ENCODE measurements at places on chromosomes 13 and 19.

GRCh38 chr13:106291006-106291405 lies 244.5 kb downstream of the EFNB2 start:
- DNase-seq = no peak

- DNase-seq = no peak
These were observed 180.4 kb downstream of the LIG4 start for GRCh38 chr13:108034909-108035410.

DNA sequence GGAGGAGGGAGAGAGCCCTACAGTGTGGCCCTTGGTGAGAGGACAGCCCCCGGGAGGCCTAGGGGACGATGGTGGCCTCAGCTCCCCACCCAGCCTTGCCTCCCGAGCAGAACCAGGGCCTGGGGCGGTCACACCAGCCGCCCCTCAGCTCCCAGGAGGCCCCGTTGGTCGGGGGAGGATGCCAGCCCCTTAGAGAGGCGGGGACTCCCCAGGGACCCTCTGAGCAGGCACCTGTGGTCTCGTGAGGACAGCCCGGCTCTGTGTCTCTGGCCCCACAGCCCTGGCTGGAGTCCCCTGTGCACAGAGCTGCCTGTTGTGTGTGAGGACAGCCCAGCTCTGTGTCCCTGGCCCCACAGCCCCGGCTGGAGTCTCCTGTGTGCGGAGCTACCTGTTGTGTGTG lies 158.8 kb downstream of the KDM4B start:
- no peak for DNase-seq

DNA sequence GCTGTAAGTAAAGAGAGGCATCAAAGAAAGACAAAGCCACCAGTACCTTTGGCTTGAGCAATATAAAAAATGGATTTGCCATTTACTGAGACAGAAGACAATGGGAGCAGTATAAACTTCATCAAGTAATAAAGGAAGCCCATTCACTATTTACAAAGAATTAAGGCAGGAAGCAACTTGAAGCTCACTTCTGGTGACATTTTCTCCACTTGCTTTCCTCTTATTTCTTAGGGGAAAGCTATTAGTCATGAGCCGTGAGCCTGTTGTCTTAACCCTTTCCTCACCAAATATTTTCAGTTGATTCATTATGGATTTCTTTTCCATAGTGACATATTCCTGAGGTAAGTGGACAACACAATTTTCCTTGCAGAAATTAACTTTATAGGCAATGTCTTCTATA lies 156.8 kb downstream of the DNAJC3 start:
- DNase-seq = no peak

- no peak for DNase-seq
These were observed 3.7 kb upstream of the CREB3L3 start for GRCh38 chr19:4149518-4150288.

DNA sequence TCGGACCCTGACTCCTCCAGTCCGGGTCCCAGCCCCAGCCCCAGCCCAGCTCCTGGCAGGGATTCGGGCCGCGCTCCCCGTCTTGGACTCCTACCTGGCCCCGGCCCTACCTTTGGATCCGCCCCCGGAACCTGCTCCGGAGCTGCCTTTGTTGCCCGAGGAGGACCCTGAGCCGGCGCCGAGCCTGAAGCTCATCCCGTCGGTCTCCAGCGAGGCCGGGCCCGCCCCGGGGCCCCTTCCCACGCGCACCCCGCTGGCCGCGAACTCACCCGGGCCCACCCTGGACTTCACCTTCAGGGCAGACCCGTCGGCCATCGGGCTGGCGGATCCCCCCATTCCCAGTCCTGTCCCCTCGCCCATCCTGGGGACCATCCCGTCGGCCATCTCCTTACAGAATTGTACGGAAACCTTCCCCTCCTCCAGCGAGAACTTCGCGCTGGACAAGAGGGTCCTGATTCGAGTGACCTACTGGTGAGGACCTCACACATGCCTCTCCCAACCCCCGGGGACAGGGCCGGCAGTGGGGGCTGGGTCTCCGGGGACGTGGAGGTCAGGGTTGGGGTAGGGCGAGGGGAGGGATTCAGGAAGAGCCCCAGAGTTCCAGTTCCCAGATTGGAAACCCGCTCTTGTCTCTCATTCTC lies 732 bp downstream of the SELENOV start:
- no peak for DNase-seq

DNA sequence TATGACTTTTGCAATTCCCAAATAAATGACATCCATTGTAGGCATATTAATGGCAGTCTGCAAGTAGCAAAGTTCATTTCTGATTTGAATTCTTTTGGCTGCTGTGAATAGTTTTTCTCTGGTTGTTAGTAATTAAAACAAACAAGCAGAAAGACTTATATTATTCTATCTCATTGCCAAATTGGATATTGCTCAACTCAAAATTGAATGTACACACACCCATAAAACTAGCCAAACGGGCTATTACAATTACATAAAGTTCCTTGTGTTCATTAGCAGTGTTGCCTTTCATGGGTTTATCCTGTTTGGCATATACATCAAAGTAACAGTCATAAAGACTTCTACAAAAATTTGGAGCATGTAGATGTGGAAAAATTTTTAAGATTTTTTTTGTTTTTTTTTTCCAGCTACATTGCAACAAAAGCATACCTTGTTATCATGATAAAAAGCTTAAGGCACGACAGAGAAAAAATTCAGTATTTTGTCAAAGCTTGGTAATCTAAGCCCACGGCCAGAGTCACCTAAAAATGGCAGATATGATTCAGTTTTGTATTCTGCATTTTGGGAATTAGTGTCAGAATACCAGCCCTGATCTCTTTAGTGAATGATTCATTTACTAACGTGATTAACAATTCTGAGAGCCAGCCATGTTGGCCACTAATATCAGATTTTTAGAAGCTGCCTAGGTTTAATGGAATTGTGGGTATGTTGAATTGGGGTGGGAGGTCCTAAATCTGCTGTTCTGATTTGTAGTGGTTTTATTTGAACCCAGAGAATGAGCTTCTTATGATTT lies 108.4 kb downstream of the KLF5 start:
- DNase-seq = no peak
